ENCODE measurements at places on chromosomes 2 and 18.

- no peak for DNase-seq
These were observed 433.1 kb downstream of the NCKAP5 start for GRCh38 chr2:133135035-133135654.

- peak; percentile 41 for DNase-seq
These were observed 97.2 kb downstream of the SEPTIN10 start for GRCh38 chr2:109516445-109517117.

DNA sequence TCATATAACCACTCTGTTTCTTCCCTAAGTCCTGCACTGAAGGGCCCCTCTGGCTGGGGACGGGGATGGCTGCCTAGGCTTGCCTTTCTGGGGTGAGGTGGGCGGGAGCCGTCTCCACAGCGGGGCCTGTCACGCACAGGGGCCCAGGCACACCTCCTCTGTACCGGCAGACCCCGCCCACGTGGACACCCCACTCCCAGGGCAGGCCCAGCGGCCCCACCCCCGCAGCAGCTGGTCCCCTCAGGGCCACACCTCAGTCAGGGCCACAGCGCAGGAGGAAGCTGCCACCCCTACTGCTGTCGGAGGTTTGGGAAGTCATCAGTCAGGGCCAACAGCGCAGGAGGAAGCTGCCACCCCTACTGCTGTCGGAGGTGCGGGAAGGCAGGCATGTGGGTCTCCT, 257.6 kb upstream of the RAB6C start:
- DNase-seq = no peak

- DNase-seq = no peak
These were observed 1.3 kb downstream of the KCTD1 start for GRCh38 chr18:26546875-26547645.

DNA sequence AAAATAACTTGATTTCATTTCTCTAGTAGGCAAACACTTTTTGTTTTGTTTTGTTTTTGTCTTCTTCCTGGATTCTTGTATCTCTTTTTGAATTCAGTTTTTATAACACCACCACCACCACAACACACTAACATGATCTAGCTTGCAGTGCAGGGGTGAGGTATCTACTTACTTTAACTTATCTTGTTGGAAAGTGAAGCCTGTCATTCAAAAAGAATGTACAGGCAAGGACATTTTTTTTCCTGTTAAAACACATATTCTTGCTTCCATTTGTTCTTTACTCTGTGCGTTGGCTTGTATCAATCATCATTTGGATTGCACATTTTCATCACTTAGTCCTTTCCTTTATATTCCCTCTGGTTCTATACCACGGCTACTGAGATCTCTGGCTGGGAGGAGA, 824.2 kb downstream of the PLCL1 start:
- no peak for DNase-seq

DNA sequence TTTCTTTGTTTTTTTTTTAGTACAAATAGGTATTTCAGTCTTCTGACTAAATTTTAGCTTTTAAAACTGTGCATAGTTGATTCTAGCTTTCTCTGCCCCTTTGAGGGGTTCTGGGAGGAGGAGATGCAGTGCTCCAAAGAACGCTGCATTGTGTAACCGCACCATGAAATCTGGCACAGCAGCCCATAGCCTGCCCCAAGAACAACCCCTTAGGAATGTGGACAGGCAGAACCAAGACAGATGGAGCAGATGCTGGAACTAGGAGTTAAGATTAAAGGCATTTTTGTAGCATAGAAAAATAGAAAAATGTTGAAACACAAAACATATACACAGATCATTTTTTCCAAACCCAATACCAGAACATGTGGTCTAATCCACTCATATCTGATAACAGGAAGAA, 187.5 kb downstream of the SCG2 start:
- no peak for DNase-seq

DNA sequence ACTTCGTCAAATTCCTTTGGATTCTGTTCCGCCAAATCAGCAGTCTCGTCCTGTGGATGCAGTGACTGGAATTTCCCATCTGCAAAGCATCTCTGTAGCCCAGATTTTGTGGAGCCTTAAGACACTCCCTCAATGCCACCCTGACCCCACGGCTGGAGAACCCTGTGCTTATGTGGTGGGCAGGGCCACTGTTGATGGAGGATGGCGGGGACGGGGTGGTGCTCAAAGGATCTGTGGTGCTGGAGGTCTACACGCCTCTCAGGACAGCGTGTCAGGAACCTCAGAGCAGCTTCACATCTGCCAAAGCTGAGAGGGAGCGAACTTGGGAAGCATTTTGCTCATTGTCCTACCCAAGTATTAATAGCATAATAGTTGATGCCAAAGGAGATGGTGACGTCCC, 200.1 kb downstream of the MGAT5 start:
- no peak for DNase-seq

- DNase-seq = peak; percentile 75
These were observed 25.2 kb downstream of the MYCN start for GRCh38 chr2:15965564-15966019.

DNA sequence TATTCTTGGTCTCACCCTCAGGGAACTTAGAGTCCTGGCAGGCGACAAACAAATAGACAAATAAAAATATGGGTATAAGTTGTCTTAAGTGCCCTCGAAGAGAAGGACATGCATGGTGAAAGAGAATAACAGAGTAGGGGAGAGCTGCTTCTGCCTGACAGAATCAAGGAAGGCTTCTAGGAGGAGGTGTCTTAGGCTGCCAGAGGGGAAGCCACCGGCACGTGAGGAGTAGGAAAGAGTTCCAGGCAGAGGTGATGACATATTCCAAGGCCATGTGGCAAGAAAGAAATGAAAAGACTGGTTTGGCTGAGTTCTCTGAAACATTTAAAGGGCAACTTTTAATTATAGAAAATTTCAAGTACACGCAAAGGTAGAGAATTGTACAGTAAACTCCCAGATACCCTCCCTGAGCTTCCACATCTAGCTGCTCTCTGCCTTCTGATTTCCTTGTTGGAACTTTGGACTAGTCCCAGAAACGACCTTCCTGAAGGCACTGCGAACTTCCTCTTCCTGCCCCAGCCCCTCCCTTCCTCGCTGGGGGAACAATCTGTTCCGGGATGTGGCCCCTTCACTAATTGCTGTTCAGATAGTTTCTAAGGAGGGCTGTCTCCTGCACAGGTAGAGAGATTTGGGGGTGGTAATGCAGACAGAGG, 91.7 kb downstream of the DYSF start:
- no peak for DNase-seq

GRCh38 chr2:224584111-224584784, 915 bp downstream of the CUL3 start:
- DNase-seq = peak; percentile 31

DNA sequence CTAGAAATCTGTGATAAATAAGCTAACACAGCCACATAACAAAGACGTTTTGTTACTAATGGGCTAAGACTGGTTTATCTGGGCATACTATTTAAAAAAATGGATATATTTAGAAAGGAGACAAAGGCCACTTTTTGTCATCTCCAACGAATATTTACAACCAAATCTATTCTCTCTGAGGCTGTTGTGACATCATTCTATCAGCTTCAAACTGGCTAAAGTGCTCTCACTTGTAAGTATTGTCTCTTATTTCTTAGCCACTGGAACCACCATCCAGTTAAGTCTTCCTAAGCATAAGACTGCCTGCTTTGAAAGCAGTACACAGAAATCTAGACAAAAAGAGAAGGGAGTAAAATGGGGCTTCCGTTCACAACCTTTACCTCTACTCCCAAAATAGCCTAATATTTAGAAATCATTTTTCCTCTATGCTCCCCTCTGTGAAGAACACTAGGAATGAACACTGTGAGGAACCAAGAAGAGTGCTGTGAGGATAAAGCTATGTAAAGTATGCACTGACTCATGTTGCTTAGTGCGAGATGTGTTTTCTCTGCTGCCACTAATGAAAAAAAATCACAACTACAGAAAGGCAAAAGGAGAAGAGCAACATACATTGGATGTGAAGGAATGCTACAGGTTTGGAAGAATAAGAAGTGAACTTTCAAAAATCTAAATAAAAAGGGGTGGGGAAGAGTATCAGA, 264.1 kb downstream of the EXOC6B start:
- no peak for DNase-seq

DNA sequence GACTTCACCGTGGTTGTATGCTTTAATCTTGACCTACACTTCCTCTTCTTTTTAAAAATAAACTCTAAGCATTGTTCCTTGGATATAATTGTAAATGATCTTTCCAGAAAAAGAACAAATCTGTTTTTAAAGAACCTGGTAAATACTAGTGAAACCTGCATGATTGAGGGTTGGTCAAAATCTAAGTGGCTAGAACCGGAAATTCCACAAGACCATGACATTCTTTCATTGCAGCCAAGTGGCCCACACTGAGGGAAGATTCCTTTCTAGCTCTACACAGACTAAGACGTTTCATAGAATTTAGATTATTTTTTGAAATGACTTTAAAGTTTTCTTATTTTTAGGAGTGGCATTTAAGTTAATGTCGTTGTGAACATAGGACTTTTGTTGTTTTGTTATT, 356.7 kb downstream of the NYAP2 start:
- no peak for DNase-seq

DNA sequence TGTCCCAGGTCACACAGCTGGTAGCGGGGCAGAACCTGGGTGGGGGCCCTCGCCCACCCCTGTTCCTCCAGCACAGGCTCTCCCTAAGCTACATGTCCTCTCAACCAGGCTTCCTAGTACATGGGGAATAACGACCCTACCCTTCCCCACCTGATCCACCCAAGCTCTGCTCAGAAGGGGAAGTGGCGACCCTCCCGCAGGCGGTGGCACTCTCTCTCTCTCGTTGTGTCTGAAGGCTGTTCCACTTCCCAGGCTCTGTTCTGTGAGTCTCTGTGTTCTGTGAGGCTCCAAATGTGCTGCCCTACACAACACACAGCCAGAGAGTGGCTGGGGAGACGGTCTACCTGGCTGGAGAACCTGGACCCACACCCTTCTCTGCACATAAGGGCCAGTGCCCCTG, 135.8 kb downstream of the COPS8 start:
- DNase-seq = no peak

GRCh38 chr2:218754201-218754600, 27.7 kb upstream of the CYP27A1 start:
- DNase-seq = no peak

GRCh38 chr2:105755895-105756294, 11.2 kb downstream of the NCK2 start:
- DNase-seq = no peak

DNA sequence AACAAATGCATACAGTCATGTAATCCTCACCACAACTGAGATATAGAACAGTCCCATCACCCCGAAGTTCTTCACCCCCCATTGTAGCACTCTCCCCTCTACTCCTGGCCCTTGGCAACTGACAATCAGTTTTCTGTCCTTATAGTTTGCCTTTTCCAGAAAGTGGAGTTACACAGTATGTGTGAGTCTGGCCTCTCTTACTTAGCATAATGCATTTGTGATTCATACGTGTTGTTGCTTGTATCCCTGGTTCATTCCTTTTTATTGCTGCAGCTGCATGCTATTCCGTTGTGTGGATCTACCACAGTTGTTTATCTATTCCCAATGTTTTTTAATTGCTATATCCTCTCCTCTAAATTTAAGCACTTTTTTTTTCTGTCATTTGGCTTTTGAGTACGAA, 17.6 kb downstream of the ACYP2 start:
- DNase-seq = no peak

DNA sequence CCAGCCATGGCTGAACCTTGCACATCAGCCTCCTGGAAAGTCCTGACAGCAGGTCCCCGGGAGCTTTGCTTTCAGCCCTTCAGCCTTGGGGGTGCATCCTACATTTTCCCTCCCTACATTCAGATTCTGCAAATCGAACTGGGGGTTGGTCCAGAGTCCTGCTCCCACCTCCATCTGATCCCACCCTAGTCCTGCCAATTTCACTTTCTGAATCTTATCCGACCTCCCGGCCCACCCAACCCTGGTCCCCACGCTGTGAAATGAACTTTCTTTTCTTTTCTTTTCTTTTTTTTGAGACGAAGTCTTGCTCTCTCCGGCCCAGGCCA, 47.8 kb upstream of the ODC1 start:
- DNase-seq = no peak

- DNase-seq = peak; percentile 28
These were observed 5.7 kb downstream of the MCM6 start for GRCh38 chr2:135870571-135870970.

GRCh38 chr18:51028201-51028805, 1.7 kb upstream of the SMAD4 start:
- DNase-seq = peak; percentile 18

- no peak for DNase-seq
These were observed 59.1 kb upstream of the TMEM178A start for GRCh38 chr2:39606585-39606984.

GRCh38 chr2:8119782-8120505, 561.9 kb upstream of the ID2 start:
- peak; percentile 13 for DNase-seq

GRCh38 chr2:31238126-31238905, 4.4 kb downstream of the EHD3 start:
- DNase-seq = no peak

DNA sequence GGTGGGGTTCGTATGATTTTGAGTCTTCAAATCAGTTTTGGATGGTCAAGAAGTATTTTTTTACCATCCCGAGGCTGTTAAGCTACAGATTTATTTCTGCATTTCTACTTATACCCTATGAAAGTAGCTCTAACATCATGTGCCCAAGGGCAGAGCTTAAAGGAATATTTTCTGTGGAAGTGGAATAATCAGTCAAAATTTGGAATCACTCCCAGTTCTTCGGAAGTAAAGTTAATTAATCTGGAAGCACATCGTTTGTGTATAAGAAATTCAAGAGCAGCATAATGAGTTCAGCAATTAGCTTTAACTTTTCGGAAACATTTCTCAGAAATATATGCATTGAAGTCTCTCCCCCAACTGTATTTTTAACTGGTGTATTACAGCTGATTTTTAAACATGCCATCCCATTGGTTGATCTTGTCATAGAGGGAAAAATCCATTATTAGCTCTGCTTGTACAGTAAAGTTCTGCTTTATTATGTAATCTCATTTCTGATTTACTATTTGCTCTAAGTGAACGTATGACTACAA, 510.1 kb downstream of the DCC start:
- DNase-seq = no peak

DNA sequence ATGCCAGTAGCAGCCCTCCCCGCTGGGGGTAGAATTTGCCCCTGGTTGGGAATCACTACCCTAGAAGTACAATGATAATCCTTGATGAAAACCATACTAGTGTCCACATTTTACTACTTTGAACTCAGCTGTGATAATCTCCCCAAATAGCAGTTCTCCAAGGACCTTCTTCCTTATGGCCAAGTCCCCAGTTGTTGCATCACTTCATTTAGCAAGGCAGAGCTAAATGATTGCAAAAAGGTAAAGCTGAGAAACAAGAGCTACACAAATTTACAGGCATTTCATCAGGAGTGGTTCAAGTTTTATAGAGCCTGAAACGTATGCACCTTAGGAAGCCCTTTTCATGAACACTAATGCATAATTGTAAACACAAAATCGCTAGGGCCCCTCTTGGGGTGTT, 44.9 kb upstream of the REL start:
- no peak for DNase-seq

DNA sequence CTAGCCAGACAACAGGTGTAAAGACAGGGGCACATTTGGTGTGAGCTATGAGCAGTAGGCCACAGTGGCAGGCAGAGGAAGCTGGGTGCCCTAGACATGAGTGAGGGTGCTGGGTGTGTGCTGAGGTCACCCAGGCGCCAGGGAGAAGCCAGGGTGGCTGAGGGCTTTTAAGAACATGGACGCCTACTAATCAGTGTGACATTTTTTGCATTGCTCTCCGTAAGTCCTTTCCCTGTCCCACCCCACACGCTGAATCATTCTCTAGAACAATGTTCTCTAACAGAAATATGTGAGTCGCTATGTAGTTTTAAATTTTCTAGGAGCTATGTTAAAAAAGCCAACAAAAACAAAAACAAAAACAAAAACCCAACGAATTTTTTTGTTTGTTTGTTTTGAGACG, 204.5 kb upstream of the REV1 start:
- no peak for DNase-seq

- no peak for DNase-seq
These were observed 536.2 kb upstream of the FSIP2 start for GRCh38 chr2:185202381-185202780.
